ENCODE measurements at places on chromosomes 16 and 17. TPM values are rescaled to one million over a fixed set of nuclear protein-coding genes. Genes with fewer than 3 reads are reported as not detected.

GRCh38 chr17:2068519-2069051 is 13.7 kb downstream of the HIC1 start:
- DNase-seq: no peak

GRCh38 chr17:75693500-75694481 is 26.7 kb downstream of the SAP30BP start:
- DNase-seq: no peak

- DNase-seq: no peak
Measured at GRCh38 chr17:28071891-28072606, 29.6 kb downstream of the NLK start.

GRCh38 chr16:56063111-56063510 is 128.2 kb upstream of the GNAO1 start:
- DNase-seq: no peak

GRCh38 chr17:38868817-38869525 is 887 bp upstream of the LASP1 start:
- peak; percentile 97 for DNase-seq

- DNase-seq: no peak
Measured at GRCh38 chr16:10835281-10835931, 16.8 kb upstream of the TVP23A start.

GRCh38 chr16:85628645-85629044 is 15.5 kb downstream of the GSE1 start:
- no peak for DNase-seq

The SECTM1 gene
- 13.2 TPM for total RNA-seq

DNA sequence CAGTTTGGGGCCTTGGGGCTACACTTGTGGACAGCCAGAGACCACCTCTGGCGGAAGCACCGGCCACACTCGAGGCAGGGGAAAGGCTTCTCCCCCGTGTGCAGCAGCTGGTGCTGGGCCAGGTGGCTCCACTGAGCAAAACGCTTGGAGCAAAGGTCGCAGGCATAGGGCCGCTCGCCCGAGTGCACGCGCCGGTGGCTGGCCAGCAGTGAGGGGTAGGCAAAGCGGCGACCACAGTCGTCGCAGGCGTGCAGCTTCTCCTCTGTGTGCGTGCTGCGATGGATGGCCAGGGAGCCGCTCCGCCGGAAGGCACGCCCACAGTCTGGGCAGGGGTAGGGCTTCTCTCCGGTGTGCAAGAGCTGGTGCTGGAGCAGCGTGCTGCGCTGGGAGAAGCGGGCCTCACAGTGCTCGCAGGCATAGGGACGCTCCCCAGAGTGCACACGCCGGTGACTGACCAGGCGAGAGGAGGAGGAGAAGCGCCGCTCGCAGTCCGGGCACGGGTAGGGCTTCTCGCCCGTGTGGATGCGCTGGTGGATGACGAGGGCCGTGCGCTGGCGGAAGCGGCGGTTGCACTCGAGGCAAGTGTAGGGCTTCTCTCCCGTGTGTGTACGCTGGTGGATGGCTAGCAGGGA is 5.8 kb downstream of the ZNF689 start:
- no peak for DNase-seq

DNA sequence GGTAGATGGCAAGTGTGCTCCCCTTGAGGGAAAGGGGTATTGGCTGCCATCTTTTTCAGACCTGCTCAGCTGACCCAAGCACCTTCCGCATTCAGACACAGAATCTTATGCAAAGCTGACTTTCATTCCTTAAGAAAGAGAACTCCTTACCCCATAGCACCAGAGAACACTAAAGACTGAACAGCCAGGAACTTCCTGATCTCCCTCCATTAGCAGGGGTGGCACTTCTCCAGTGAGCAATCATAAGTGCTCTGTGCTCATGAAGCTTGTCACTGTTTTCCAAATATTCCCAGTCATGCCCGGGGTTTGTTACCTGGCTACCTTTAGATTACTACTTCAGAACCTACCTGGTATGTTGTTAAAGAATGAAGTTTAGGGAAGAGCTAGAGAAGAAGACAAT is 11.9 kb downstream of the HSD17B2 start:
- DNase-seq: no peak

DNA sequence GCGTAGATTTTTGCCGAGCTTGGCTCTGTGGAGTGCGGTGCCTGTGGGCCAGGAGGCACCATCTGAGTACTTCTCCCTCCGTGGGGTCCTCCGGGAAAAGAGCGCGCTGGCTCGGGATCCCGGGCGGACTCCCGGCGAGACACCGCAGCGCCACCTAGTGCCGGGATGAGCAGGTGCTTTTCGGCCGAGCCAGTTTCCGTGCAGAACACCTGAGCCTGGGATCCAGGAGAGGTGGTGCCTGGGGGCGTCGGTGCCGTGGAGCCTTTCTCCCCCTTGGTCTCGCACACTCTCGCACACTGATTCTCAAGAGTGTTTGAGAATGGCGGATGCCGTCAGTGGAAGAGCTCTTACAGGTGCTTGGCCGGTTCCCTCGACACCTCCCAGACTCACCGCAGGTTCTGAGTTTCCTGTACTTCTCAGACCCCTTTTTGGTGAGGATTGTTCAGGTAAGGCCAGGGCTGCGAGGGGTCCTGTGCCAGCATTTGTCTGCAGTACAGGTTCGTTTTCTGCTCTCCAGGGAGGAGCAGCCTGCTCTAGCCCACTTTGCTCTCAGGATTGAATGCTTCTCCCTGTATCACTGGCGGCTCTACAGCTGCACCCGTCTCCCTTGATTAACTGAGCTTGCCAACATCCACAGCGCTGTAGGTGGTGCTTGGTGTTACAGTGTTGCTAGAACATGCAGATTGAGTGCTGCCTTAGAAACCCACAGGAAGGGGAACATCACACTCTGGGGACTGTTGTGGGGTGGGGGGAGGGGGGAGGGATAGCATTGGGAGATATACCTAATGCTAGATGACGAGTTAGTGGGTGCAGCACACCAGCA is 23.3 kb downstream of the TBCD start:
- DNase-seq: no peak

DNA sequence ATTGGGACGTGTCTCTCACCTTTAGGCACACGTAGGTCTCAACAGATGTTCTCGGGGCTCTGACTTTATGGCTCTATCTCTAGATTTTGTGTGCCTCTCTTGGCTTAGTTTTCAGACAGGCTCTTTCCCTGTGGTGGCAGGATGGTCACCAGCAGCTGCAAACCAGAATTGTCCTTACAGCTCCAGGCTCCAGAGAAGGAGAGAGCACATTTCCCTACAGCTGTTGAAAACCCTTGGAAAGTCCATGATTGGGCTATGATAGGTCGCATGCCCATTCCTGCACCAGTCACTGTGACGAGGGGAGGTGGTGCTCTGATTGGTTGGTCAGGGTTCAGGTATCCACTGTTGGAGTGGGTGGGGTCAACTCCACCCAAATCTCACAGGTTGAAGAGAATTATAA is 41.5 kb downstream of the SHISA9 start:
- DNase-seq: no peak

- no peak for DNase-seq
Measured at GRCh38 chr17:81741594-81742452, 29.7 kb downstream of the SLC25A10 start.

- no peak for DNase-seq
Measured at GRCh38 chr17:5583426-5584382, 605 bp downstream of the NLRP1 start.

- DNase-seq: no peak
Measured at GRCh38 chr17:58786586-58787295, 31.1 kb downstream of the PPM1E start.

DNA sequence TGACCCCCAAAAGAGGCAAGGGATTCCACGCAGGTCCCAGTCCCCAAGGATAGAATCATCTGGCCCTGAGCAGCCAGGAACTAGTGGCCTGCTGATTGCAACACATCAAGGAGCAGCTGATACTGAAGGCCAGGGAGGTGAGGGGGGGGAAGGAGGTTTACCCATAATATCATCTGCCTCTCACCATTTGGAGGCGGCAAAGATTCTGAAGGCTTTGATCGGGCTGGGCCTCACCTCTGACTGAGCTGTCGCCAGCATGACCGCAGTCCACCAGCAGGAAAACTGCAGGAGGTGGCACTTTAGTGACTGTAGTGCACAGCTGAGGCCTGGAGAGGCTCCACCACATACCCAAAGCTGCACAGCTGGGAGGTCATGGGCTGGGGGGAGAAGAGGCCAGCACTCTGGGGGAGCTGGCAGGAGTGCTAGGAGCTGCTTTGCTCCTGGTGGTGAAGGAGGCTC is 20.5 kb upstream of the ITGA3 start:
- no peak for DNase-seq

The CHST6 gene
- total RNA-seq: 6.0 TPM

The KRTAP2-3 gene
- total RNA-seq: 0.98 TPM

GRCh38 chr17:75878174-75878998 is at the start of gene TRIM47:
Gene TRIM47 (minus strand): TSS chr17:75878581. CDS start chr17:75878548, 33 bp downstream.
- no peak for DNase-seq

The PLK1 gene
- total RNA-seq: 67.2 TPM

DNA sequence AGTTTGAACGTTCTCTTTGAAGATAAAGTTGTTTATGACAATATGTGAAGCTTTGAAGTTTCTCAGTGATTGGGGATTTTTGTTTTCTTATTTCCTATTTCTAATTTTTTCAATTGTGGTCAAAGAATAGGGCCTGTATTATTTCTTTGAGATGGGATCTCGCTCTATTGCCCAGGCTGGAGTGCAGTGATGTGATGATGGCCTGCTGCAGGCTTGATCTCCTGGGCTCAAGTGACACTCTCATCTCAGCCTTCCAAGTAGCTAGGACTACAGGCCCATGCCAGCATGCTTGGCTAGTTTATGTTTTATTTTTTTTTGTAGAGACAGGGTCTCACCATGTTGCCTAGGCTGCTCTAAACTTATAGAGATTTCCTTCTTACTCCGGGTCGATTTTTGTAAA is 11.7 kb upstream of the ANKRD40CL start:
- no peak for DNase-seq

- no peak for DNase-seq
Measured at GRCh38 chr17:63966646-63967264, 6.0 kb downstream of the SCN4A start.

- DNase-seq: no peak
Measured at GRCh38 chr17:48262982-48263730, 155.6 kb downstream of the SNX11 start.

- DNase-seq: no peak
Measured at GRCh38 chr16:1325673-1326371, 7.6 kb upstream of the BAIAP3 start.

DNA sequence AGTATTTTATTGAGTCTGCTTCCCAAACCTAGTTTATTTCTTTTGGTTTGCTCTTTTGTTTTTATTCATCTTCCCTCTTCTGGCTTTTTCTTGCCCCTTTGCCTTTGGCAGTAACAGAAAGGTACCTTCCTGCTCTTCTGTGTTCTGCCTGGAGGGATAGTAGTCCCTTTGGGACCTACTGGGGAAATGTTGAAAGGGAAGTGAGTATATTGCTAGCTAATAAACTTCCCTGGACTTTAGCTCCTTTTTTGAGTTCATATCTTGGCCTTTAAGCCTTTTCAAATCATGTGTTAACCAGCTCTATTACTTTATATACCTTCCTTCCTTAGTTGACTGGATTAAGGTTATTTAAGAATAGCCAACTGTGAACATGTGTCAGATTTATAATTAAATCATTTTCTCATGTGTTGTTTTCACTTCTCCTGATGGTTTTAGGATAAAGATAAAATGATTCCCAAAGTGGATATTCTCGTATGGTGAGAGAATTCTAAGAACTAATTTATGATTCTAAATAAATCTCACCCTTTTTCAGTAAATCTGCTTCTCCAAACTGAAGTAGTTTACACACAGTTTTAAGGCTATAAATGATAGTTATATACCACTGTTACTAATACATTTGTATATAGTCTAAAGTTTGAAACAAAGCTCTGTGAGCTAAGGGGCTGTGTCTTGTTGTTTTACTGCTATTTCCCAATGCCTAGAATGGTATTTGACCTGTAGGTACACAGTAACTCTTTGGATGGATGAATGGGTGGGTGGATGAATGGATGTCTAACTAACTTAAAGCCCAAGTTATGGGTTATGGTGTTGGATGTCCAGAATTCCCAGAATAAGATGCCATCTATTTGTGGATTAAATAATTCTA is 45.7 kb downstream of the OMG start:
- DNase-seq: no peak

The BEAN1 gene
- 1.1 TPM for total RNA-seq

The GPR142 gene
- total RNA-seq: 4.1 TPM

The FAM20A gene
- total RNA-seq: 24.8 TPM
